ENCODE measurements at places on chromosomes 3 and 15.
A peak's percentile ranks its signal among the peaks of the same experiment; 100 is the strongest.

GRCh38 chr3:65706301-65706700 lies 332.4 kb downstream of the MAGI1 start:
- DNase-seq: no peak

GRCh38 chr3:131553495-131554247 lies 50.9 kb upstream of the MRPL3 start:
- DNase-seq: no peak

DNA sequence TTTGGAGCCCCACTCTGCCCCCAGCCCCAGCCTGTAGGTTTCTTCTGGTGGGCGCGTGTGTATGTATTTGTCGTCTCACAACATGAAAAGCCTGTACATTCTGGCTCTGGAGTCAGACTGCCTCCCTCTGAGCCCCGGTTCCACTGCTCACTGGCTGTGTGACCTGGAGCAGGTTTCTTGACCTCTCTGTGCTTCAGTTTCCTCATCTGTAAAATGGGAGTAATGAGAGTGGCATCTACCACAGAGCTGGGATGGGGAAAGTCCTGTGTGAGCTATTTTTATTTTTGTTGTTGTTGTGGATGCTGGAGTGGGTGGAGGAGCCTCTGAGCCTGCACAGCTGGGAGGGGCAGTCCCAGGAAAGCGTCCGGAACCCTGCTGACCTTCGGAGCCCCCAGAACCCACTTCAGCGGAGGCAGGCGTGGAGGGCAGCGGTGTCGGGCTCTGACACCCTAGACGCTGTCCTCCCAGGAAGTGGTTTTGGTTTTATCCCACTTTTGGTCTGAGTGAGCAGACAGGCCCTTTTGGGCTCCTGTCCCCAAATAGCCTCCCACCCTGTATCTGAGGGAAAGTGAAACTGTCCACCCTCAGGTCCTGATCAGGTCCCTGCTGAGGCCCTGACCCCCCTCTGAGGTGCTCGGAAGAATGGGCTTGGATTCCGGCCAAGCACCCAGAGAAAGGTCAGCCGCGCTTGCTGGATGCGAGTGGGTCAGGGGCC lies 103.5 kb downstream of the CHSY1 start:
- no peak for DNase-seq

DNA sequence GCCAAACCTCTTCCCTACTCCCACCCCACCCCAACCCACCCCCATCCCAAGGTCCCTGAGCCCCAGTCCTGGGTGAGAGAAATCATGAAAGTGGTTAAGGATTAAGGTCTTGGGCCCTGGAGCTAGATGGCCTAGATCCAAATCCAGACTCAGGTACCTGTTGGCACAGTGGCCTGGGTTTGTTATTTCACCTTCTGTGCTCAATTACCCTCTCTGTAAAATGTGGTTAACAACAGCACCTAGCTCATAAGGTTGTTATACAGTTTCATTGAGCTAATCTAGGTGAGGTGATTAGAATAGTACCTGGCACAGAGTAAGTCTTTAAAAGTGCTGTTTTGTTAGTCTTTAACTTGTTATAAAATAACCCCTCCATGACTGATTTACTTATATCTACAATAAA lies 6.4 kb upstream of the SNUPN start:
- no peak for DNase-seq

DNA sequence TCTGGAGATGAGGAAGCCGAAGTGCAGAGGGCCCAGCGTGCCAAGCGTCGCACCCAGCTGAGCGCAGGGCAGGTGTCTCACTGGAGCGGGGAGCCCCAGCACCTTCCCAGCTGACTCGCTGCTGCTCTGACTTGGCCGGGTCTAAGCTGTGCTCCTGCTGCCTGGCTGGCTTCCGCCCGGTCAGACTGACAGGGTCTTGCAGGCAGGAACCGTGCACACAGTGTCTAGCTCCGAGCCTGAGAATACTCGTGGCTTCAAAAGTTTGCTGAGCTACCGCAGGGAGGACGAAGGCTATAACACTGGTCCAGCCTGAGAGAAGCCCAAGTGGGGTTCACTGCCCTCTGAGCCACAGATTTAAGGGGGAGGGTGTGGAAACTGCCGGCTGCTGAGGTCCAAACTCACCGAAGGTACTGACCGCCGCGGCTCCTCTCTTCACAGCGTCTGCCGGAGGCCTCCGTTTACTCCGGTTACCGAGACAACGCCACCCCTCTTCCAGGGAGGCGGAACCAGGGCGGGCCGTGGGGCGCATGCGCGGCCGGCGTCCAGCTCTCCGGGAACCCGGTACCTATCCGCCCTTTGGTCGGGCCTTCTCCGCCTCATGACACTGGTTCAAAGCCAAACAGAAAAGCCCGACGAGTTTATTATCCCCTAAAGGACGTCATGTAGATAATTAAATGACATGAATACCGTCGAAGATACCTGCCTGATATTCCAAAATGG lies at the start of gene CFAP44:
TSS of gene CFAP44 (minus strand) at position 443 of the 720 bp plus-strand sequence. CDS start 7,829 bp downstream, outside the sequence.
- DNase-seq: no peak

GRCh38 chr3:69696367-69696766 lies 42.9 kb upstream of the MITF start:
- DNase-seq: no peak

GRCh38 chr3:43413676-43414368 lies 127.5 kb downstream of the SNRK start:
- DNase-seq: no peak

- DNase-seq: no peak
Observed at GRCh38 chr15:60392601-60392985, 5.2 kb downstream of the ANXA2 start.

GRCh38 chr15:51038162-51038973 lies 56.3 kb downstream of the TNFAIP8L3 start:
- DNase-seq: no peak

DNA sequence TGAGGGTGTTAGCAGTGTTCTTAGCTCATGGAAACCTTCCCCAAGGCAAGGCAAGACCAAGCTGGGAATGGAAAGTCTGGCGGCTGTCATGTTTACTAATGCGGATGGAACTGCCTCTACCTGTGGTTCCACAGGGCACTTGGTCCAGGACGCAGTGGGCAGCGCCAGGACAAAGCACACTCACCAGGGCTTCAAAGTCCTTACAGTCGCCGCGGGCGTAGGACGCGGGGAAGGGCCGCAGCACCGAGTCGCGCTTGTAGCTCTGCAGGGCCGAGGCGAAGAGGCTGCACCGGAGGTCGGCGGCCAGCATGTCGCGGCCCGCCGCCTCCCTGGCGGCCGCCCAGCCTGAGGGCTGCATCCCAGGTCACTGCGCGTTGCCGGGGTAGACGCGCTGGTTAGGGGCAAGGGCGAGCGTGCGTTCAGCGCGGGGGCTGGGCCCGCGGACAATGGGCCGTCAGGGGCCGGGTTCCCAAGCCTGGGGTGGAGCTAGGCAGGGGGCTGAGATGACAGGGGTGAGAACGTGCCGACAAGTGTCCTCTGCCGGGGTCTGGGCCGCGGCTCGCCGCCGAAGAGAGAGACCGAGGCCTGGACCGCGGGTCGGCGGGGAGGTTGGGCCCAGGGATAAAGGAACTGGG lies 497 bp downstream of the PARP16 start:
- DNase-seq: no peak

DNA sequence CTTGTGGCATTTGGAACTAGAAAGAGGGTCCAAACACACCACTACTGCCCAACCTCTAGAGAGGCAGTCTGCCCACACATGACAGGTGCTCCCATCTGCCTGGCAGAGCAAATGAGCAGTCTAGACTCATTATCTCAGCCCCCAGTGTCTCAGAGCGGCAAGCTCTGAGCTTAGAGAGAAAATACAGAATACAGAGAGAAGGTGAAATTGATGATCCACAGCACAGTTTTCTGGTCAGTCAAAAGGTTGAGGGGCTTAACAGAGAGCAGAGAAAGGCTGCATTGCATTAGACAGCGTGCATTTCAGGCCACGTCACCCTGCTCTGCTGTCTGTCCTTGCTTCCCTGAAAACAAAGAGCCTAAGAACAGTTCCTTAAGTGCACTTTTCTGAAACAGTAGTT lies 135.1 kb downstream of the KCNMB2 start:
- no peak for DNase-seq

- no peak for DNase-seq
Observed at GRCh38 chr3:162764808-162765071, 1268.1 kb downstream of the OTOL1 start.

- no peak for DNase-seq
Observed at GRCh38 chr3:123621186-123621849, 36.5 kb upstream of the HACD2 start.

GRCh38 chr3:195107593-195107992 lies 163.4 kb downstream of the XXYLT1 start:
- no peak for DNase-seq

GRCh38 chr3:123054931-123055330 lies 11.9 kb upstream of the PDIA5 start:
- DNase-seq: peak; percentile 91

DNA sequence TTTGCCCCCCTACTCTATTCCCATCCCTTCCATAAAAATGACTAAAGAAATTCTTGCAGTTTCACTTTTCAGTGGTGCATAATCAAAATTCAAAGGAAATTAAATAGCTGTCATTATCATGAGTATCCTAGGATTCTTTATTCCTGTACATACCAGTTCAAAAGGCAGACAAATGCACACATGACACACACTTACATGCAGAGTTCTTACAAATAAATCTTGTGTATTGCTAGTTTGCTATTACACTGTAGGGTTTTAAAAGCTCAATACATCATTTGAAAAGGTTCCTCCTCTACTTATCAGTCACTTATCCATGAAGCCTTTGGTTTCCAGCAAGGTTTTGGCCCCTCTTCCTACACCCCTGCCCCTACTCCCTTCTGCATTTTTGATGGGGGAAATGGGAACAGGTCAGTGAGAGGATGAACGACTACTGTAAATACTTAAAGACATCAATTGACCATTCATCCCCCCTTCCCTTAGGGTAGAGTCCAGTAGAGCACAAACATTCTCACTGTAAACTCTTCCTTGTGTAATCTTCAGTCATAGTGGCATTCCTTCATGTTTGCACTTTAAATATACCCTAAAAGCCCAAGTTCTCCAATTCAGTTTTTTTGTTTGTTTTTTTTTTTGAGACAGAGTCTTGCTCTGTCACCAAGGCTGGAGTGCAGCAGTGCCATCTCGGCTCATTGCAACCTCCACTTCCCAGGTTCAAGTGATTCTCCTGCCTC lies 92.6 kb downstream of the SUCLG2 start:
- no peak for DNase-seq

DNA sequence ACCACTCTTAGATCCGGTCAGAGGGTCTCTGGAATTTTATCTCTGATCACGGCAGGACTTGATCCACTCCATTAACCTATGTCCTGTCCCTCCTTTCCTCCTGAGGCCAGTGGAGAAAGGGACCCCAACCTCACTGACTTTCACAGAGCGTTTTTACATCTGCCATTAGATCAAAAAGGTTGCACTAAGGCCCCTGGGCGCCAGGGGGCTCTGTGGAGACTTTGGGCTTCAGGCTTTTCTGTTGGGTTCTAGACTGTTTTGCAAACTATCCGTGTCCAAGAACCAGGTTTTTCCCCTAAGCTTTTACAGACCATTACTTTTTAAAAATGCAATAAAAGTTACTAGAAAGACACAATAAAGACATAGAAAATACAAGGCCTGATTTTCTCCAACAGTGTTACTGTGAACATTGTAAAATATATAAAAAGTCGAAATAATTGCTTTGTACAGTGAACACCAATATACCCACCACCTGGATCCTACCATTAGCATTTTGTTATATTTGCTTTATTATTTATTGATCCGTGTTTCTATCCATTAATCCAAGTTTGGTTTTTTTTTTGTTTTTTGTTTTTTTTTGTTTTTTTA lies 159.7 kb downstream of the POLR2M start:
- no peak for DNase-seq

GRCh38 chr3:42057561-42058211 lies 33.5 kb upstream of the TRAK1 start:
- no peak for DNase-seq

DNA sequence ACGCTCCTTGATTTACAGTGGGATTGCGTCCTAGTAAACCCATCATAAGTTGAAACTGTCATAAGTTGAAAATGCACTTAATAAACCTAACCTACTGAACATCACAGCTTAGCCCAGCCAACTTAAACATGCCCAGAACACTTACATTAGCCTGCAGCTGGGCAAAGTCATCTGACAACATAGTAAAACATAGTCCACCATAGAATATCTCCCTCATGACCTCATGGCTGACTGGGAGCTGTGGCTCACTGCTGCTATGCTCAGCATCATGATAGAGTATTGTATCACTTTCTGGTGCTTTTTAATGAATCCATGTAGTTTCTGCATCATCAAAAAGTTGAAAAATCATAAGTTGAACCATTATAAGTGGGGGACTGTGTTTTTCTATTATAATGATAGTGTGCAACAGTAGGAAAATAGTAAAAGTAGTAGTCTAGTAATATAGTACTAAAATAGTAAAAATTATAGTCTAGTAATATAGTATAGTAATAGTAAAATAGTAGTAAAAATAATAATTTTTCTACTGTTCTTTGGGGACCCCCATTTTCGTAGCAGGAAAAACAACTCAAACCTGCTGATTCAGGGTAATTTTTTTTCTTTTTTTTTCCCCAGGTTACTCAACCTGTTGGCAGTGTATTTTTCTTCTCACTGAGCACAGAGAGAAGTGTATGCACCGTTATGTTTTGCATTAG lies 233.5 kb downstream of the MYRIP start:
- no peak for DNase-seq

GRCh38 chr15:100880139-100880896 lies 687 bp downstream of the ALDH1A3 start:
- DNase-seq: no peak

GRCh38 chr15:70535071-70535954 lies 228.0 kb downstream of the UACA start:
- no peak for DNase-seq

DNA sequence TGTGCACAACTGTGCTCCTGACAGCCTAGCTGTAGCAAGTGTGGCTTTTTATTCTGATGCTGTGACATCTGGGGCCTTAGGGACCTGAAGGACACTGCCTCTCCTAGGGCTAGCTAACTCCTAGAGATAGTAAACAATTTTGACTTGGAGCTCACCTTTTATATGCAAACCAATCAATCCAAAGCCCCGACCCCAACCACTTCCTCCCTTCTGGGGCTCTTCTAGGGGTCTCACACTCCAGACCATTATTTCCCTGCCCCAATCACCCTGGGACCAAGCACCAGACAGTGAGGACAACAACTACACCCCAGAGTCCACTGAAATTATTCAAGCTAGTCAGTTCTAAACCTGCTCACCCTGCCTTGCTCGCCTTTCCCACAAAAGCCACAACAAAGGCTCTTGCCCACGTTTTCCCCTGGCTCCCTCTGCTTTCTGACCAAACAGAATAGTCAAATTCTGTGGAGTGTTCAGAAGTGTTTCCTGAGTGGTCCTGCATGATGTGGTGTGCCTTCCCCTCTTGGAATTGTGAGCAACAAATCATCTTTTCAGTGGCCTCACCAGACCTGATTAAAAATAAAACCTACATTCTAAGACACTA lies 84.2 kb upstream of the WNT5A start:
- DNase-seq: no peak

- DNase-seq: no peak
Observed at GRCh38 chr3:30471796-30472489, 134.5 kb upstream of the TGFBR2 start.

- DNase-seq: no peak
Observed at GRCh38 chr3:68706536-68706935, 225.8 kb downstream of the TAFA4 start.

GRCh38 chr3:37582086-37582485 lies 279.6 kb upstream of the CTDSPL start:
- no peak for DNase-seq

- no peak for DNase-seq
Observed at GRCh38 chr15:95958382-95958781, 372.1 kb upstream of the NR2F2 start.

- no peak for DNase-seq
Observed at GRCh38 chr3:19264424-19264823, 116.1 kb downstream of the KCNH8 start.

GRCh38 chr3:38099518-38099917 lies 37.4 kb downstream of the ACAA1 start:
- no peak for DNase-seq
